ENCODE measurements at places on chromosomes 12 and 14. TPM values are rescaled to one million over a fixed set of nuclear protein-coding genes. Genes with fewer than 3 reads are reported as not detected.

RNF212B gene
- not detected for total RNA-seq

COL2A1 gene
- not detected for total RNA-seq

LALBA gene
- total RNA-seq = not detected

SLC38A4 gene
- 0.56 TPM for total RNA-seq

PTGER2 gene
- total RNA-seq = 8.2 TPM

SLC6A15 gene
- 0.33 TPM for total RNA-seq

DAO gene
- not detected for total RNA-seq

OR6C2 gene
- total RNA-seq = not detected

TTC9 gene
- total RNA-seq = 1.8 TPM

SMIM41 gene
- 0.07 TPM for total RNA-seq

KRT82 gene
- not detected for total RNA-seq

IAPP gene
- 0.10 TPM for total RNA-seq

P3H3 gene
- 258 TPM for total RNA-seq

PXN gene
- 27.4 TPM for total RNA-seq

SYT10 gene
- total RNA-seq = not detected

FZD10 gene
- not detected for total RNA-seq

VWF gene
- 0.92 TPM for total RNA-seq

GYS2 gene
- total RNA-seq = not detected

GPX2 gene
- total RNA-seq = not detected

CYP46A1 gene
- 0.33 TPM for total RNA-seq

ADAM21 gene
- 0.86 TPM for total RNA-seq

ENO2 gene
- 183 TPM for total RNA-seq

VSX2 gene
- total RNA-seq = not detected

SIRT4 gene
- 2.0 TPM for total RNA-seq

CCDC175 gene
- total RNA-seq = not detected

AQP6 gene
- 0.20 TPM for total RNA-seq

HOXC6 gene
- 2.3 TPM for total RNA-seq

TMEM233 gene
- total RNA-seq = 6.7 TPM

GSC gene
- not detected for total RNA-seq

FGD6 gene
- total RNA-seq = 9.8 TPM

GLS2 gene
- 0.13 TPM for total RNA-seq

KRT6C gene
- not detected for total RNA-seq

KRT86 gene
- total RNA-seq = 5.0 TPM

HHIPL1 gene
- 24.1 TPM for total RNA-seq

HRK gene
- 0.07 TPM for total RNA-seq

OAS3 gene
- total RNA-seq = 5.5 TPM

GPR135 gene
- 4.9 TPM for total RNA-seq

CLEC4A gene
- 0.07 TPM for total RNA-seq

TRHDE gene
- total RNA-seq = 1.6 TPM

PPM1H gene
- total RNA-seq = 2.9 TPM

NTF3 gene
- total RNA-seq = 3.1 TPM

ACSM4 gene
- total RNA-seq = not detected

CBLN3 gene
- 4.2 TPM for total RNA-seq

LMO3 gene
- total RNA-seq = 0.39 TPM

CDK2 gene
- total RNA-seq = 20.2 TPM

DTX1 gene
- 0.03 TPM for total RNA-seq

CLEC14A gene
- 0.33 TPM for total RNA-seq

NGB gene
- total RNA-seq = not detected

SLCO1A2 gene
- not detected for total RNA-seq

ERBB3 gene
- total RNA-seq = 0.10 TPM

SLC5A8 gene
- not detected for total RNA-seq

SDSL gene
- 4.9 TPM for total RNA-seq
